Uterus (tissue), 4 donors: ENCODE measurements at places on chromosomes 2 and 18. TPM values are rescaled to one million over a fixed set of nuclear protein-coding genes. Genes with fewer than 3 reads are reported as not detected.

The LINC00305 gene
- total RNA-seq: not detected

The GALNT13 gene
- not detected for total RNA-seq

The MRPL30 gene
- 27.2 TPM for total RNA-seq

The SLC19A3 gene
- 2.4 TPM for total RNA-seq

DNA sequence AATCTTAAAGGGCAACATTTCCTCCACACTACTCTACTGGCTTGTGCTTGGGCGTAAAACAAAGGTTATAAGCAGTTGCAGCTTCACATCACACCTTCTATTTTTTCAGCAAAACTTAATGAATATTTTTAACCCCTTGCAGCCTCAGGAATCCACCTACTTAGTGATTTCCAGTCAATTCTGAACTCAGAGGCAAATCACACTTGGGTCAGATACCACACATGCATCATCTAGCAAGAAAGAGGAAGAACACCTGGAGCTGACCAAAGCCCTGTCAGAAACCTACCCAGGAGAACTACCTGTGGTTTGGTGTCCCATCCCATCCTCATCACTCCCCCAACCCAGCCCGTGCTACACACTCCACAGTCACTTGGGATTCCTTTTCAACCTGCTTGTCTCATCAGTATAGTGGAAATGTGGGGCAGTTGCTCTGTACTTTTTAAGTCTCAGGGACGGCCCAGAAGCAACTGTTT lies 25.5 kb downstream of the PIAS2 start:
- no peaks in the 10 kb centered on the region for H3K36me3 ChIP-seq
- no peaks in the 10 kb centered on the region for H3K27me3 ChIP-seq
- no peak overlapping the region for H3K4me3 ChIP-seq
- H3K27ac ChIP-seq: no peak overlapping the region

GRCh38 chr2:146246736-146247523 lies 1597.9 kb upstream of the ACVR2A start:
- no peak for DNase-seq
- no peaks in the 10 kb centered on the region for H3K27me3 ChIP-seq
- H3K4me3 ChIP-seq: no peak overlapping the region
- H3K27ac ChIP-seq: no peak overlapping the region

GRCh38 chr2:11030909-11031308 lies 119.2 kb downstream of the KCNF1 start:
- no peak for DNase-seq
- H3K4me3 ChIP-seq: no peak overlapping the region
- no peaks in the 10 kb centered on the region for H3K36me3 ChIP-seq

The AP1S3 gene
- total RNA-seq: 5.6 TPM

GRCh38 chr2:5188636-5189035 lies 503.5 kb upstream of the SOX11 start:
- H3K4me1 ChIP-seq: no peaks in the 10 kb centered on the region
- H3K36me3 ChIP-seq: no peaks in the 10 kb centered on the region
- H3K27ac ChIP-seq: no peak overlapping the region
- no peak overlapping the region for H3K4me3 ChIP-seq
- no peak for DNase-seq
- H3K27me3 ChIP-seq: no peaks in the 10 kb centered on the region

DNA sequence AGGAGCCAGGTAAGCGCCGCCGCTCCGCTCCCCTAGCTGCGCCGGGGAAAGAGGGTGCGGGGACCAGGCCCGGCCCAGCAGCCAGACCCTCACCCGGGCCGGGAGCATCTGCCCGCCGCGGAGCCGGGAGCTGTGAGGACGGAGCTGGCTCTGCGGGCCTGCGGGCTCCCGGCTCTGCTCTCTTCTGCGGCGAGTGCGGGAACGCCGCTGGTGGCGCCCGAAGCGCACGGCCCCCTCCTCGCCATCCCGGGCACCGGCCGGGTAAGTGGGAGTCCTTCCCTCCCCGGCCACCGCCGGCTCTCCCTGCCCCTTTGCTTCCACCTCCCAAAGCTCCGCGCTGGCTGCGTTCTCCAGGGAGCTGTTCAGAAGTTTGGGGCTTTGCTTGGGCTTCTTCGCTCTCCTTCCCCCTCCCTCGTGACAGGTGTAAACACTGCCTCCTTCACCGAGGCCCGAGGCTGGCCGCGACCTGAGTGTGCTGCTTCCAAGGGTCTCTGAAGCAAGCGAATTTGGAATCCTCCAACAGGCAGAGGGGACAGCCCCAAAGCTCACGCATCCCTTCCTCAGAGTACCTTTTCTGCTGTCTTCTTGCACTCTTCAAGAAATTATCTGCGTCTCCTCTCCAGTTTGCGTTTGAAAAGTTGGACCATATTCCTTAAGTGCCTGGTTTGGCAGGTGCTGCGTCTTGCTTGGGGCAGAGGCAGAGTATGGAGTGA lies 632 bp downstream of the AFTPH start:
- peak overlapping the region; percentile 97 for H3K4me3 ChIP-seq
- H3K36me3 ChIP-seq: no peaks in the 10 kb centered on the region
- no peaks in the 10 kb centered on the region for H3K4me1 ChIP-seq
- H3K27ac ChIP-seq: peak overlapping the region; percentile 92
- DNase-seq: no peak

- H3K27ac ChIP-seq: no peak overlapping the region
- H3K27me3 ChIP-seq: no peaks in the 10 kb centered on the region
- no peaks in the 10 kb centered on the region for H3K36me3 ChIP-seq
These were observed 49.3 kb upstream of the ANKRD44 start for GRCh38 chr2:197359859-197360258.

The UGT1A10 gene
- not detected for total RNA-seq

GRCh38 chr2:183148955-183149354 lies 24.7 kb downstream of the NUP35 start:
- no peak for DNase-seq
- no peak overlapping the region for H3K27ac ChIP-seq
- no peaks in the 10 kb centered on the region for H3K4me1 ChIP-seq
- H3K36me3 ChIP-seq: no peaks in the 10 kb centered on the region
- no peak overlapping the region for H3K4me3 ChIP-seq

The DNAJC5G gene
- total RNA-seq: 1.5 TPM

The CFLAR gene
- 217 TPM for total RNA-seq

DNA sequence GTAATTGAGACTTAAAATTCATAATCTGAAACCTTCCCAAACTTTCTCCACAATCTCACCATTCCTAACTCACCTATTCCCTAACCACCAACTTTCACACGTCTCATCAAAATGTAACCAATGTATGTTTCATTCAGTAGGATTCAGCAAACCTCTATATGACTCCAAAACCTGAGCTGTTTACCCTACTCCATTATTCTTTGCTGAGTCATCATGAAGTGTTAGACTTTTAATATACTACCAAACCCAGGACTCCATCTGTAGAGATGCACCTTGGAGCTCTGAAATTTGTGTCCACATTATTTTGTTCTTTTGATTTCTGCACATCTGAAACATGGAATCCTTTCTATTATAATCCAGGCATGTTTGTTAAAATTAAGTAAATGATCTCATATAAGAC lies 727.0 kb upstream of the PIK3C3 start:
- H3K36me3 ChIP-seq: no peaks in the 10 kb centered on the region
- H3K27me3 ChIP-seq: no peaks in the 10 kb centered on the region
- no peak overlapping the region for H3K27ac ChIP-seq
- no peak for DNase-seq

DNA sequence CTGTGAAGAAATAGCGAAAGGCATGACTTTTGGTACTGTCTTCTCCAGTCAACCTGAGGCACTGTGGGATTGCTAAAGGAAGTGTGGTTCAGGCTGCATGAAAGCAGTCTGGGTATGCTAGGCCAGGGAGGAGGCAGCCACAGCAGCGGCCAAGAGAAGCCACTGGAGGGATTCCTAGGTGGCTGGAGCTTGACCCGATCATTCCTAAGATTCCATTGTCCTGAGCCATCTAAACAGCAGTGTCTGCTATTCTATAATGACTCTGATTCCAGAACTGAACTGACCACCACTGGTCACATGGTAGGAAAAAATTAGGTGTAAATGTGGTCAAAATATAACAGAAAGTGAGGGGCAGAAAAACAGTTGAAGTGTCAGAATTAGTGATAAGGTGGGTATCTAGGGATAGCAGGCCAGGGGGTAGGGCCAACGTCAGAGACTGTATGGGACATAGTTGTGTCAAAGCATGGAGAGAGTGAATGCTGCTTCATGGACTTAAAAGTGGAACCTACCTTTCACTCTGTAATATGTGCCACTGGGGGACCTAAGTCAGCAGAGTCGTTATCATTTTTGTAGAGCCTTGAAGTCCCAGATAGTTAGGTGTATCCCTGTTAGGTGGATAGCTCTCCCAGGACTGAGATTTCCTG lies 204.6 kb downstream of the CTNNA2 start:
- no peak overlapping the region for H3K27ac ChIP-seq
- H3K27me3 ChIP-seq: no peaks in the 10 kb centered on the region
- H3K4me3 ChIP-seq: no peak overlapping the region
- DNase-seq: no peak

DNA sequence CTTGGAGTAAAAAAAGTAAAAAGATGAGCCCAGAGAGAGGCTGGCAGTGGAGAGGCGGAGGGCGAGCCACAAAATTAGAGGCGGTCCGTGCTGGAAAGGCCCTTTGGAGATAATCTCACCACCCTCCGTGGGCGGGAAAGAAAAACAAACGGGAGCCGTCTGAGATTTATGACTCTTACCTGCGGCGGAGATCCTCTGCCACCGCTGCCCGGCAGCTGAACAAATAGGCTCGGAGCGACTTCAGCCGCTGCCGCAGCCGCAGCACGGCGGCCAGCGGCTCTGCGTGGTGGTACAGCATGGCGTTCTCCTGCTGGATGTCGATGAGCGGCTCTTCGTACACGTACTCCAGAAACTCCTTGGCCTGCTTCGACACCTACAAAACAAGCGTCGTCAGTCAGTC lies 94.6 kb downstream of the PLEKHM3 start:
- no peaks in the 10 kb centered on the region for H3K36me3 ChIP-seq
- no peaks in the 10 kb centered on the region for H3K4me1 ChIP-seq
- no peak for DNase-seq
- no peak overlapping the region for H3K4me3 ChIP-seq
- H3K27me3 ChIP-seq: no peaks in the 10 kb centered on the region
- peak overlapping the region; percentile 64 for H3K27ac ChIP-seq

DNA sequence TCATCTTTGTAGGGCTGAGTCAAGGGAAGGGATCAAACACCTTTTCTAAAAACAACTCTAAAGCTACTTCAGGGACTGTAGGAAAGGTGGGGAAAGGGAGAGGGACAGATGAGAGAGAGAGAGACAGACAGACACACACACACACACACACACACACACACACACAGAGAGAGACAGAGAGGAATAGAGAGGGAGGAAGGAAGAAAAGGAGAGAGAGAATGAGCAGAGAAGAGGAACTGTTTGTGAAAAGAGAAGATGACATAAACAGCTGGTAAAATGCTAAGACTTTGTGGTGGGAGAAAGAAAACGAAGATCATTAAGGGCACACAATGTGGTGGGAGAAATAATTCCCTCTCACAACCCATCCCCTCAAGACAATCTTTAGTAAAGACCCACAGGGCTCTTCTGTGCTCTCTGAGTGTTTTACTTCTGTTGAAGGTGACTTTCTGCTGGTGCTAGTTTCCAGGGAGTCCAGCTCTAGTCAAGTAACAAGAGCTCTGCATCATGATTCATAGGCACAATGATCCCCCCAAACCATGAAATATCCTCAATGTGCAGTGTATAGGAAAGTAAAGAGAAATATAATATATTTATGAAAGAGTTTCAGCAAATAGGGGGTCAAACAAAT lies 77.2 kb upstream of the STK17B start:
- no peaks in the 10 kb centered on the region for H3K27me3 ChIP-seq
- no peak overlapping the region for H3K4me3 ChIP-seq
- no peak for DNase-seq
- H3K4me1 ChIP-seq: no peaks in the 10 kb centered on the region

- DNase-seq: no peak
- H3K4me1 ChIP-seq: no peaks in the 10 kb centered on the region
- H3K36me3 ChIP-seq: no peaks in the 10 kb centered on the region
- H3K27ac ChIP-seq: no peak overlapping the region
- no peaks in the 10 kb centered on the region for H3K27me3 ChIP-seq
These were observed 7.4 kb downstream of the RAPGEF4 start for GRCh38 chr2:172742931-172743540.

The UGT1A5 gene
- total RNA-seq: not detected

DNA sequence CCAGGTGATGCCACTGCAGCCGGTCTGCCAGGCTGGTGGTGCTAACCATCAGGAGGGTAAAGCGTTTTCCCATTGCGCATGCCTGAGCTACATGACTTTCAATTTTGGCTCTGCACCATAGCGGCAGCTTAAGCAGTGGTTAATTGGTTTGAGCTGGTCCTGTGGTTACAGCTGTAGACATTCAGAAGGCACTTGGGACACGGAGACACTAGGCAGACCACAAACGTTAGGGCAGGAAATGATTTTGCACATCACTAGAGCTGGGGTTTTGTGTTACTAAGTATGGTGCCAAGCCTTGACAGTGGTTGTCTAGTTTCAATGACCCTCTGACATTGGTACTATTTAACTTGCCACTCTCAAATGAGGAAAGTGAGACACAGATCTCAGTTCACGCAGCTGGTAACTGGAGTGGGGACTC lies 28.9 kb upstream of the CNOT11 start:
- no peaks in the 10 kb centered on the region for H3K4me1 ChIP-seq
- H3K36me3 ChIP-seq: no peaks in the 10 kb centered on the region
- DNase-seq: no peak
- no peaks in the 10 kb centered on the region for H3K27me3 ChIP-seq

The CRYGD gene
- total RNA-seq: not detected

DNA sequence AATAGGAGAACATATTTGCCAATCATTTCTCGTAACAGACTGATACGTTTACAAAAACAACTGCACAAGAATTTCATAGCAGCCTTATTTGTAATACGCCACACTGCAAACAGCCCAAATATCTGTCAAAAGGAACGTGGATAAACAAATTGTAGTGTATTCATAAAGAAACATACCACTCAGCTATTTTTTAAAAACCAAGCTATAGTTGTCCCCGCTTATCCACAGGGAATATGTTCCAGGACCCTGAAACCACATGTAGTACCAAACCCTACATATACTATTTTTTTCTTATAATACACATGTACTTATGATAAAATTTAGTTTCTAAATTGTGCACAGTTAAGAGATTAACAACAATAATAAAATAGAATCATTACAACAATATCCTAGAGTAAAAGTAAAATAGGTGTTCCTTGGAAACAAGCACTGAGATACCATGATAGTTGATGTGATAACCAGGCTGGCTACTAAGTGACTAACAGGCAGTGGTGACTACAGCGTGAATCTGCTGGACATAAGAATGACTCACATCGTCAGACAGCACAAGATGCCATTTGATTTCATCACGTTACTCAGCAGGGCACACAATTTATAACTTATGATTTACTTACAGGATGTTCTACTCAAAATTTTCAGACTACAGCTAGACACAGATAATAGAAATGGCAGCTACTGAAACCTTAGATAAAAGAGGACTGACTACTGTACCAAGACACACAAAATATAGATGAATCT lies 367.4 kb downstream of the NCKAP5 start:
- H3K36me3 ChIP-seq: no peaks in the 10 kb centered on the region
- no peaks in the 10 kb centered on the region for H3K4me1 ChIP-seq
- DNase-seq: no peak

DNA sequence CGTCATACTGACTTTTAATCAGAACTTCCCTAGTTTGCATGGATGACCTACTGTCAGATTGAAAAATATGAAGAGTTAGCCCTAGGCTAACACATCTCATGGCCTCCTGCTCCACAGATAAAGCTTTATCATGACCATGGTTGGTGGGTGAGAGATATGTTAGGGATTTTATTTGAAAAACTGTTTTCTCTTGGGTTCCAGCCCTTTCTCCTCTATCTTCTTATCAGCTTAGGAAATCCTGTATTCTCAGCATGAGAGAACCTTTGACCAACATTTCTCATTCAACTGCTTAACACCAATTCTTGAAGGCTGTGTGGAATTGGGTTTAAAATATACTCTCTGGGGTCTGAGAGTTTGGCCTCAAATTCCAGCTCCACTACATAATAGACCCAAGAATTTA lies 1407.0 kb upstream of the CELF4 start:
- no peak overlapping the region for H3K4me3 ChIP-seq
- H3K27ac ChIP-seq: no peak overlapping the region
- no peak for DNase-seq

The REG3G gene
- 0.35 TPM for total RNA-seq

The GATA6 gene
- total RNA-seq: 28.6 TPM
